ENCODE measurements at places on chromosomes 7 and 10.

DNA sequence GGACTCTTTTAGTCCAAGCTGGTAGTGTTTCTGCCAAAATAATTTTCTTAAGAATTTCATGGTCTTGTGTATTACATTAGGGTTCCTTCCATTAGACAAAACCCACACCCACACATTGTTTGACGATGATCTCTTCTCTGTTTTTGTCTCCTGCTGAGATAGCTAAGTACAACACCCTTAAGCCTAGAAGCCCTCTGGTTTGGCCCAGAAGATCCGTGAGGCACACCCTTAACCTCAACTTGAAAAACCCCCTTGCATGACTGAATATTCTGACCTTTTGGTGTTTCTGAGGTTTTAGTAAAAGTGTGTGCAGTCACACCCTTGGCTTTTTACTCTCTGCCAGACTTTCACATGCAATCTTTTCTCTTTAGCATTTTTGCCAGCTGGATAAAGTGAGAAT, 29.3 kb upstream of the ERCC6 start:
- DNase-seq = no peak

GRCh38 chr7:150665089-150665748, 20.3 kb upstream of the GIMAP2 start:
- no peak for DNase-seq

GRCh38 chr7:98163269-98163668, 48.0 kb upstream of the BHLHA15 start:
- no peak for DNase-seq

- no peak for DNase-seq
Measured at GRCh38 chr7:152571068-152571467, 104.9 kb downstream of the XRCC2 start.

- DNase-seq = no peak
Measured at GRCh38 chr10:4125776-4126175, 340.8 kb upstream of the KLF6 start.

DNA sequence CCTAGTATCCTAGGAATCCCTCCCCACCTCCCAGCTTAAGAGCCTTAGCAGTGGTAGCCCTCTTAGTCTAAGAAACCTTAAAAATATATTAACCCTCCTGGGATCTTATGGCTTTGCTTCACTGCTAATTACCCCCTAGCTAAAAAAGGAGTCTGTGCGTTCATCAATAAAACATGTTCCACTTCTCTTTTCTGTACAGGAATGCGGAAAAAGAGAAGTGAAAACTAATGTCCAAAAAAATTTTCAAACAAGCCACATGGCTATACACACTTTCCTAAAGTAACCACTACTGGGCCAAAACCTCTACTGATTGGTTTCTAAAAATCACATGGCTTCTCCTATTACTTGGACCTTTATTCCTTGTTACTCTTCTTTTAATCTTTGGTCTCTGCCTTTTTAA, 667.1 kb upstream of the LRRTM3 start:
- DNase-seq = no peak

GRCh38 chr7:73451780-73452398, 18.3 kb downstream of the FZD9 start:
- no peak for DNase-seq

DNA sequence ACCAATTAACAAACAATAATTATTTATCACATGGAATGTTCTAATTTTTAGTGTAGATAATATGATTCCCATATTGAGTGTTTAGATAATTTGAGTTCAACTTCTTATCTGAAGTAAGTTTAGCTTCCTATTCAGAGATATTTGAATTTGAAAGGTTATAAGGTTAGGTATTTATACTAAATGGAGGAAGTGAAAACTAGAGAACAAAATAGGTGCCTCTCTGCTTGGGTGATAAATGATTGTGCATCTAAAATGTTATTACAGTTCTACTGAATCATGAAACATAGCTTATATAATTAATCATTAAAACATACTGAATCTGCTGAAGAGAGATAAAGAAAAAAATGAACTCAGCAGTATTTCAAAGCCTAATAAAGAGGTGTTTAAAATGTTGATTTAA, 1174.3 kb downstream of the XPNPEP1 start:
- no peak for DNase-seq

GRCh38 chr10:43824934-43825333, 176.3 kb upstream of the ZNF32 start:
- no peak for DNase-seq

DNA sequence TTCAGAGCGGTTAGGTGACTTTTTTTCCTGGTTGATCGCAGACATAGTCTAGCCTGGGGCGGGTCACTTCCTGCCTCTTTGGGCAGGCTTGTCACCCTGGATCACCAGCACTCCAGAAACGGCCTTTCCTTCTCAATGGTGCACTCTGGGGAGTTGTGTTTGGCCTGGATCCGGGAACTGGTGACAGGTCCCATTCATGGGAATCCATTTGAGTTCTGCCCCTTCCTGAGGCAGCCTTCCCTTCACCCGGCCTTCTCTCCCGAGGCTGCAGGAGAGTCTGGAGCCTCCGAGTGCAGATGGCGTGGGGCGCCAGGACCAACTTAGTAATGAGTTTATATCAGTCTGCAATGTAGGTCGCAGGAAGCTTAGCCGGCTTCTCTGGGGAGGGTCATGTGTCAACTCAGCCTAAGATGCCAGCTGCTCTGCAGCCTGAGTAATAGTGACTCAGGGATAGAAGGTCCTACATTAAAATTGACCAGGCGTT, 54.2 kb downstream of the TACR2 start:
- no peak for DNase-seq

- DNase-seq = no peak
Measured at GRCh38 chr10:73649876-73650536, 5.8 kb downstream of the SYNPO2L start.

DNA sequence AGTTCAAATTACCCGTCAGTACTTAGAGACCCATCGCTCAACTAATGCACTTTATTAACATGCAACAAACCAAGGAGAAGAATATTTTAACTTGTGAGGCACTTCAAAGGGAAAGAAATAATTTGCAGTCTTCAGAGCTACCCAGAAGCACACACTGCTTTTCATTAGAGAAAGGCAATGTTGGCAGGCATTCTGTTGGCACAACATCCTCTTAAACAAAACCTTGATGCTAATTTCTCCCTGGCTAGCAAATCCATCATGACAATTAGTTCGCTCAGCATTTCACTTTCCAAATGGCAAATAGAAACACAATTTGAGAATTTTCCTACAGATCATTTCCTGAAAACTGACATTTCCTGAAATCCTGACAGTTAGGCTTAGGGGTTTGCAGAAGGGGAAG, 155.6 kb upstream of the FAM13C start:
- no peak for DNase-seq

DNA sequence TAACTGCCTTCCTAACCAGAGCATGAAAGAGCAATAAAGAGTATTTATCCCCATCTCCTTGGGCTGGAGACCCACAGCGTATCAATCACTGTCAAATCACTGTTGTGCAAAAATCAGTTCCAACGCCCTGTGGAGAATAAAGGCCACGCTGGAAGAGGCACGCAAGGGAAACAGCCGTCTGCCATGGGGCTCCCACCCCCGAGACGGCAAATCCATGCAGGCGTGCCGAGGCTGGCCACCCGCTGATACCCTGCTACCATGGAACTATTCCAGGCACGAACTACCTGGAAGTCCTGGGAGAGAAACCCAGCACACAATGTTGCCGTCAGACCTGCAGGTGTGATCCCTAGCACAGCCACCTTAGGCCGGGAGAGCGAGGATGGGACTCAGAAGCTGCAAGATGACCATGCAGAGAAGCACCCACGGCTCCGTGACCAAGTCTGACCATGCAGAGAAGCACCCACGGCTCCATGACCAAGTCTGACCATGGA, 185.3 kb downstream of the DIP2C start:
- no peak for DNase-seq

- no peak for DNase-seq
Measured at GRCh38 chr10:85177767-85178166, 849.4 kb downstream of the CCSER2 start.

DNA sequence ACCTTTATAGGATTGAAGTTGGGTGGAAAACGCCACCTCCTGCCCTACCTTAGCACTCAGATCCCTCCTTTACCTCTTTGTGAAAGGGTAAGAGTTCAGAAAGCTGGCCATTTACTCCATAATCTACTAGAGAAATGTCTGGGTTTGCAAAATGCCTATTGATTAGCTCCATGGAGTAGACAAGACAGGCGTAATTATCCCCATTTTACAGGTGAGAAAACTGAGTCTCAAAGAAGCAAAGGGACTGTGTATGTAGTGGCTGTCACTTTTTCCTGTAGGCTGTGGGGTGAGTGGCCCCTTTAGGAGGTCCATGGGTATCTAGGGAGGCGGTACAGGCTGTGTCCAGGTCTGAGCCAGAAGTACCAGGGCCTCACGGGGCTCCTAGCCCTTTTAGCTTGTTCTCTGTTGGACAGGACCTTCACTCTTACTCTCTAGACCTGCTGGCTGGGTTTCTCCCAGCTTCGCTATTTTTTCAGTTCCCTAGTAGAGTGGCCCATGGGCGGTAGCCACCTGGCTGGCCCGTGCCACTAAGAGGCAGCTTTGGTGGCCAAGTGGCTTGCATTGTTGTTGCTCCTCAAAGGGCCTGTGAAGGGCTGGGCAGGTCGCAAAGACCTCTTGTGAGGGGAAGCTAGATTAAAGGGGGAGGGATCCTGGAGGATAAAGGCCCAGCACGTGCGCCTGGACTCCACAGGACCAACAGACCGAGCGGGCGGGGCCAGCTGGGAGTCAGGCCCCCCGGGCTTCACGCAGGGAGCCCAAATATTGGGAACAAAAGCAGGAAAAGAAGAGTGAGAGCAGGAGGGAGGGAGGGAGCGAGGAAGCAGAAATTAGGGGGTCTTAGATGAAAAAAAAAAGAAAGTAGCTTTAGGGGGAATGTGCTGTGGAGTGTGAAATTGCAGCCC, 4.7 kb upstream of the PAX2 start:
- no peak for DNase-seq

- no peak for DNase-seq
Measured at GRCh38 chr10:71486484-71487114, 89.9 kb downstream of the CDH23 start.

GRCh38 chr10:62580396-62580795, 206.2 kb downstream of the ZNF365 start:
- DNase-seq = no peak

DNA sequence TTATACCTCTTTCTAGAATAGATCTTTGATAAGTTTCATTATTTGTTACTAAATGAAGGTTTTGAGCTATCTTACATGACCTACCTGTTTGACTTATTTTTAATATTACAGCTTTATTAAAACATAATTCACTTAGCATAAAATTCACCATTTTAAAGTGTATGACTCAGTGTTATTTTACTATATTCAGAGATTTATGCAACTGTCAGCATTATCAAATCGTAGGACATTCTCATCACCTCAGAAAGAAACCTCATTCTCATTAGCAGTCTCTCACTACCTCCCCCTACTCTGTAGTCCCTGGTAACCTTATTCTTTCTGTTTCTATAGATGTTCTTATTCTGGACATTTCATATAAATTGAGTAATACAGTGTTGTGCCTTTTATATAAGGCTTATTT, 207.9 kb upstream of the FOXP2 start:
- DNase-seq = no peak

DNA sequence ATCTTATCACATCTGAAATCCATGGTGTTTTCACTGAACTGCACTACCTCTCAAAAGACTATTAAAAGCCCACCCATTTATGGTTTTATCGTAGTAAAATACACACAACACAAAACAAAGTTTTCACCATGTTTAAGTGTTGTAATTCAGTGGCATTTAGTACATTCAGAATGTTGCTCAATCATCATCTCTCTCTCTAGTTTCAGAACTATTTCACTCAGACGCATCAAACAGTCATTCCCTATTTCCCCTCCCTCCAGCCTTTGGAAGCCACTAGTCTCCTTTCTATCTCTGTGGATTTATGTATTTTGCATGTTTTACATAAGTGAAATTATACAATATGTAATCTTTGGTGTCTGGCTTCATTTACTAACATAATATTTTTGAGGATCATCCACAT, 332.6 kb downstream of the TNS3 start:
- no peak for DNase-seq

Measured in SHP77 treated with DMSO at 0.1 percent for 48 hours (cell line).